ENCODE measurements at places on chromosomes 3 and 15.

- DNase-seq = no peak
These were observed 3.1 kb upstream of the FAM240A start for GRCh38 chr3:46609212-46609721.

GRCh38 chr3:116425126-116425525, 20.2 kb downstream of the LSAMP start:
- DNase-seq = no peak

DNA sequence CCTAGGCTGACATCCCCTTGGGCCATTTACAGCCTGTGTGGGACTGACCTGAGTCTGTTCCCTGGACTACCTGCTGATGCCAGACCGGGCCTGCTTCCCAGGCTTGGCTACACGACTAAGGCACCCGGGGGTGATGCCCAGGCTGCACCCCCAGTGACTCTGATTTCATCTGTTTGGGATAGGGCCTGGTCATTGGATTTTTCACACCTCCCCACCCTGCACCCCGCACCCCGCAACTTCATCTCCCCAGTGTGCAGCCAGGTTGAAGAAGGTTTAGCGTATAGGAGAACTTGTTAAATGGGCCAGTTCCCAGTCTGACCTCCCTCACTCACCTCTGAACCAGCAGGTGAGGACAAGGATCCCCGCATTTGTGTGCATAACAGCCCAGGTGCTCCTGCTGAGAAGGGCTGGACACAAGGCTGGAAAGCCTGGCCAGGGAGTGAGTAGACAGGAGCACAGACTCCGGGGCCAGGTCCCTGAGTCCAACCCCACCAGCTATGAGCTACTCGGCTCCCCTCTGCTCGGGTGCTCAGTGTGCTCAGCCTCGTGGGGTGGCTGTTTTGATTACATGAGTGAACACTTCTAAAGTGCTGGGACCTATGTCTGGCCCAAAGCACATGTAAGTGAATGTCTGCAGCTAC, 18.5 kb downstream of the SLC6A20 start:
- no peak for DNase-seq

GRCh38 chr3:39015418-39015817, 36.3 kb downstream of the SCN11A start:
- no peak for DNase-seq

DNA sequence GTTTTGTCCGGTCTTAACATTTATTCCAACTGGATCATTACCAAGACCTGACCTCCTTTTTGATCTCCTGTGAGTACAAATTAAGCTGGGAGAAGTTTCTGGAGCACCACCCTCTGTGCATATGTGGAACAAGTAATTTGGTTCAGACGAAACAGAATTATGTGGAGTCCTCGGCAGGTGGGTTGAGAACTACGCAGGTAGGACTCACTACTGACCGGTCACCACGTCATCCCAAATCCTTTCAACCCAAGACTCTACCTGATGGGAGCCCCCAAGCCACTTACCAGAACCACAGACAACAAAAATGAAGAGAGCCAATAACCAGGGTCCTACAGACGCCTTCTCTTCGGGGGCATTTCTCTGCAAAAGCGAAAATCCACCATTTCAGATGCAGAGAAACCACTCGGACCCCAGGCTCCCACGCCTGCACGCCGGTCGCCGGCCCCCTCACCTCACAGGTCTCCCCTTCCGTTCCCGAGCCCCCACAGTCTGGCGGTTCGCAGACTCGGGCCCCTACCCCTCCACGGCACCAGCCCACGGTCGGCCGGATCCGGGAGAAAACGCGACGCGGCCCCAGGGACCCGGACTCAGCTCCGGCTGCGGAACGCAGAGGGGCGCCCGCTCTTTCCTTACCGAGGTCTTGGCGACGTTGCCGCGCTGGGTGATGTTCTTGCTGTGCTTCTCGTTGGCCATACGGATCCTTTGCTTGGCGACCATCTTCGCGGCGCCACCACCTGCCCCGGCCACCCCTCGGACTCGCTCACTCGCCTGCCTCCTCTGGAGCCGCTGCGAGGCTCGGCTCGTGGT, 674 bp downstream of the SERP1 start:
- no peak for DNase-seq

DNA sequence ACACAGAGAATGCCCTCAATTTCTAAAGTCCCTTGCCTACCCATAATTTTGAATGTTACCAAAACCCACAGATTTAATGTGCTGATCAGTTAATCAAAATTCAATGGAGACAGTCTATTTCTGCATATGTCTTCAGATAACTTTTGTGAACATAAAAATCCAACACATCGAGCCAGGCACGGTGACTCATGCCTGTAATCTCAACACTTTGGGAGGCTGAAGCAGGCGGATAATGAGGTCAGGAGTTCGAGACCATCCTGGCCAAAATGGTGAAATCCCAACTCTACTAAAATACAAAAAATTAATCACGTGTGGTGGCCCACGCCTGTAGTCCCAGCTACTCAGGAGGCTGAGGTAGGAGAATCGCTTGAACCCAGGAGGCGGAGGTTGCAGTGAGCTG, 49.3 kb downstream of the PEAK1 start:
- DNase-seq = no peak

DNA sequence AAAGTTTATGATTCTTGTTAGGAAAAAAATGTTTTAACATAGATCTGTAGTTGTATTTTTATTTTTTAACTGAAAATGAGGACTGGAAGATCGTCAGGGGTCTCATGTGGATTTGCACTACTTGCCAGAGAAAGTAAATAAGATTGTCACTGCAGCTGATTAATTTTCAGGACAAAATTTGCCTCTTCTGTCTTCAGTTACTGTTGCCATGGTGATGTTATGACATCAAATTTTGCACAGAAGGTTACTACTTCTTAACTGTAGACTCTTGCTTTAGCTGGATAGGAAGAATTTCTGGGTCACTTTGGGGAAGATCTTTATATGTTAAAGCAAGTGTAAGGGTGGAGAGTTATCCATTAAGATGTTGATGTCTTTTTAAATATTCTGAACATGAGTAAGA, 82.2 kb upstream of the WDR72 start:
- no peak for DNase-seq

DNA sequence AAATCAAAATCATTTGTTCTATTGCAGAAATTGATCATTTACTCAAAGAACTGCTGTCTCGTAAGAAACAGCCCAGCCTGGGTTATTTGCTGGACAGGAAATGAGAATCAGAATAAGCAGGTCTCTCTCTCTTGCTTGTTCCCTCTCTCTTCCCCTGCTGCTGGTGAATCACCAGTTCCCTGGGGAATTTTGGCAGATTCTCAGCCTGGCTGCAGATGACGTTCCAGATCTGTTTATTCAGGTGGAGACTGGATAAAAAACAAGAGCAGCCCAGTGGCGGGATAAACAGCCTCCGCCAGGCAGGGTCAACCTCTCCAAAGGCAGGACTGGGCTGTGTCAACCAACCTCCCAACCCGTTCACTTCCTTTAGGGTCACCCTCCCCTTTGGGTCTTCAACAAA, 72.1 kb downstream of the LRIG1 start:
- DNase-seq = no peak

All from cortex of kidney (tissue), 1 donor.